ENCODE measurements at places on chromosomes 7 and 10. TPM values are rescaled to one million over a fixed set of nuclear protein-coding genes. Genes with fewer than 3 reads are reported as not detected.

GIMAP8 gene
- total RNA-seq, result 0.28 TPM

TRPV6 gene
- not detected for total RNA-seq

VSTM4 gene
- total RNA-seq, result 0.77 TPM

SCART1 gene
- 1.1 TPM for total RNA-seq

SMO gene
- total RNA-seq, result 4.8 TPM

ZNF727 gene
- 0.38 TPM for total RNA-seq

TMEM270 gene
- total RNA-seq, result not detected

ACSM6 gene
- total RNA-seq, result not detected

TRIM4 gene
- 22.8 TPM for total RNA-seq

RADIL gene
- total RNA-seq, result 0.38 TPM

VWA2 gene
- total RNA-seq, result under 0.01 TPM

NODAL gene
- total RNA-seq, result not detected

GIMAP6 gene
- 0.56 TPM for total RNA-seq

PHKG1 gene
- 1.4 TPM for total RNA-seq

CBX3 gene
- 150 TPM for total RNA-seq

CAPZA2 gene
- total RNA-seq, result 177 TPM

CALHM3 gene
- not detected for total RNA-seq

ITIH2 gene
- total RNA-seq, result not detected

IL6 gene
- total RNA-seq, result 69.4 TPM

PNPLA8 gene
- total RNA-seq, result 34.3 TPM

PTF1A gene
- total RNA-seq, result not detected

OR2A1 gene
- under 0.01 TPM for total RNA-seq

H2BK1 gene
- not detected for total RNA-seq

MALRD1 gene
- total RNA-seq, result 0.28 TPM

IDI2 gene
- not detected for total RNA-seq

CYP26C1 gene
- under 0.01 TPM for total RNA-seq

IRF5 gene
- total RNA-seq, result 0.56 TPM

JCAD gene
- total RNA-seq, result 7.1 TPM

CYP2C19 gene
- total RNA-seq, result not detected

ACSL5 gene
- 0.96 TPM for total RNA-seq

CTAGE8 gene
- total RNA-seq, result 0.19 TPM

CASP7 gene
- total RNA-seq, result 25.7 TPM

METTL27 gene
- 9.9 TPM for total RNA-seq

CRYGN gene
- 0.56 TPM for total RNA-seq

ADRB1 gene
- total RNA-seq, result under 0.01 TPM

NEUROD6 gene
- total RNA-seq, result not detected

TAF3 gene
- total RNA-seq, result 0.85 TPM

SFR1 gene
- total RNA-seq, result 14.4 TPM

HOXA9 gene
- total RNA-seq, result not detected

C1QL3 gene
- total RNA-seq, result not detected

FKBP6 gene
- total RNA-seq, result not detected

GTF2I gene
- total RNA-seq, result 78.1 TPM

RBM20 gene
- total RNA-seq, result 0.19 TPM
